ENCODE measurements at places on chromosomes 4 and X. TPM values are rescaled to one million over a fixed set of nuclear protein-coding genes. Genes with fewer than 3 reads are reported as not detected.

Gene NDNF
- polyA plus RNA-seq: 0.08 TPM

Gene CXCL11
- 0.46 TPM for polyA plus RNA-seq

Gene XKRX
- polyA plus RNA-seq: 0.26 TPM

DNA sequence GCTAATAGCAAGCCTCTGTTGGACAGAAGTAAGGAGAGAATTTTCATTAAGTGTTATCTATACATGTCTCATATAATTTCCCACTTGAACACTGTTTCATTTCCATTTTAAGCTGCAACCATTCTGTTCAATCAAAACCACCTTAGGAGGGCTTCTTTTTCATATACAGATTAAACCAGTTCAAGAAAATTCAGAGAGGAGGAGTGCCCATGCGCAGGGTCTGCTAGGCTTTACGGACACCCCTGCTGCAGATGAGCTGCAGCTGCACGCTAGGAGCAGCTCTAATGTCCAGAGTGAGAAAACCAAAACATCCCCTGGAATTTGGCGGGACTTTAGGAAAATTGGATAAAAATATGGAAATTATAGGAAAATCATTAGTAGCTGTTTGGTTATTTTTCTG, 541.0 kb downstream of the SPRY1 start:
- H3K27ac ChIP-seq: no peak overlapping the region
- no peak for DNase-seq
- H3K4me3 ChIP-seq: no peak overlapping the region

DNA sequence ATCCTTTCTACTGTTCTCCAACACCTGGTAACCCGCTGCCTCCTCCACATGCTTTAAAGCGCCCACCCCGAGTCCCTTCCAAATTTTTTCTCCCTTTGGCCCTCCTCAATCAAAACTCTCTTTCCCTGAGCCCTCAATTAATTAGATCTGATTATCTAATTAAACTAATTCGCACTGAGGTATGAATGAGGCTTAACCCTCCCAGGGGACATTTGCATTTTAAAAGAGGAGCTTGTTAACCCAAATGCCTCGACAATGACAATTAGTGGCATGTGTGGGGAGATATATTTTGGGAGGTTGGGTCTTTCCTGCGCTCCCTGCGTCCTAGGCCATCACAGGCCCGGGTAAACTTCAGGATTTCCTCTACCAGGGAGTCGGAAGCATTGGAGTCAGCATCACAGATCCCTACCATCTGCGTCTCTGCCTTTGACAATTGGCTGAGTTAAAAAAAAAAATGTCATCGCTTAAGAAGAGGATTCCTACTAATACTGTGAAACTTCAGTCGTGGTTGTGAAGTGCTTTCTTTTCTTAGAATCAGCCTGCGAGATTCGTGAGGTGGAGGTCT, 50.6 kb downstream of the TENM3 start:
- no peak for DNase-seq
- H3K27me3 ChIP-seq: no peaks in the 10 kb centered on the region
- no peaks in the 10 kb centered on the region for H3K4me1 ChIP-seq

GRCh38 chr4:137735561-137736104, 203.3 kb upstream of the PCDH18 start:
- H3K27me3 ChIP-seq: no peaks in the 10 kb centered on the region
- H3K4me1 ChIP-seq: no peaks in the 10 kb centered on the region
- H3K36me3 ChIP-seq: no peaks in the 10 kb centered on the region
- DNase-seq: no peak
- H3K4me3 ChIP-seq: no peak overlapping the region
- no peak overlapping the region for H3K27ac ChIP-seq

Gene HELT
- polyA plus RNA-seq: not detected

Data from aorta (tissue), 5 donors.